Pulmonary artery endothelial cell (primary cell): ENCODE measurements at places on chromosomes 7 and 10.

DNA sequence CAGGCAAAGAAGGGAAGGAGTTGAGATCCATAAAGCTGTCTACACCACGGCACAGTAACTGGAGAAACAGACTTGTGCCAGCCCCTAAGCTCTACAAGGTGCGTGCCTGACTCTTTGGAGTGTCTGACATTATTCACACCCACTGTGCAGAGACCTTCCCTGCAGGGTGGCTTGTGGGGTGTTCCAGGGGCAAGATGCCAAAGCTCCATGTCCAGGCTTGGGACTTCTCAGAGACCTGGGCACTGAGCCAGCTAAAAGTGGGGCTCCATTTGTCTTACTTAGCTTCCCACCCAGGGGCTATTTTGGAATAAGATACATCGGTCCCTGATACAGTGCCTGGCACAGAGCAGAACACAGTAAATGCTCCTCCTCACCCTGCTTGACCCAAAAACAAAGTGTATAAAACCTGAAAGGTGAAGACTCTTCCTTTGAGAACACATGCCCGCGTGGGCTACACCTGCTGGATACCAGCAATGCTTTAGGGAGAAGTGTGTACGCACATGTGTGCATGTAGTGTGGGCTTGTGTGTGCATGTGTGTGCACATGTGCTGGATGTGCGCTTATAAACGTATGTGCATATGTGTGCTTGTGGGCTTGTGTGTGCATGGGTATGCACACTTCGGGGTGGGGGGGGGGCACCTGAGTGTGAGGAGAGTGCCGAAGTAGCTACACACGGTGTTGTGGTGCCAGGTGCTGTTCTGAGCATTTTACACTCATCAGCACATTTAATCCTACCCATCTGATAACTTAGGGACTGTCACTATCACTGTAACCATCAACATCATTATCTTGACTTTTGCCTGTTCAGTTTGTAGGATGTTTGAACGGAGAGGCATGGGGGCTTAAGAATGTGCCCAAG lies 143.0 kb downstream of the ARHGAP22 start:
- DNase-seq, result no peak

DNA sequence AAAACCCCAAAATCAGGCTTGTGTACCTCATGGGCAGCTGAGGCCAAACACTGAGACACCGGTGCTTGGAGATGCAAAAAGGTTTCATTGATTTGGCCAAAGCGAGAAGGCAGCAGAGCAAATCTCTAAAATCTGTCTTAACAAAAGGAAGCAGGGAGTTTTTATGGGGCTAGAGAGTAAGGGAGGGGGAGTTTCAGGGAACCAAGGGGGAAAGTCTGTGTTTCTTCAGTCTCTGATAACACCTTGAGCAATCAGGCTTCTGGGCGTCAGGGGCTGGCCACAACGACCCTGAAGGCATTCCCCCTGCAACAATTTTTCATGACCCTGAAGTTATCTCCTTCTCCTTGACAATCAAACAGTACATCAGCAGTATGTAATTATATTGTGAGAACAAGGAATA lies 2.7 kb upstream of the ZNF786 start:
- DNase-seq, result no peak

- DNase-seq, result no peak
Measured at GRCh38 chr10:48599830-48600134, 5.1 kb downstream of the ARHGAP22 start.

GRCh38 chr7:93949423-93949822 lies 27.9 kb downstream of the GNG11 start:
- DNase-seq, result peak; percentile 48

GRCh38 chr7:151372612-151373265 lies 31.1 kb downstream of the NUB1 start:
- no peak for DNase-seq

DNA sequence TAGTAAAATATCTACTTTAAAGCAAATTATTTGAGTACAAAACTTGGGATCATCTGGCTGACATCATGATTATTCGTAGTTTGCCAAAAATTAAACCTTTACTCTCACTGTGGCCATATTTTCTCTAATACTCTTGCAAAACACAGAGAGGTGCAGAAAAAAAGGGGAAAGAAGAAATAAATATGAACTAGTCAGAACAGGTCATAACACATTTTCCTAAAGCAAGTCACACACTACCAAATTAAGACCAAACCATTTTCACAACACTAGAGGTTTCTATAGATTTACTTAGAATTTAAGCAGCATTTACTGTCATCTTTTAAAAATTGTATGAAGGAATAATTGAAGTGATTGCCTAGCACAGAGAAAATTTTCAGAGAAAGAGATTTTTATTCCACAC lies 726.1 kb downstream of the SORCS1 start:
- no peak for DNase-seq

DNA sequence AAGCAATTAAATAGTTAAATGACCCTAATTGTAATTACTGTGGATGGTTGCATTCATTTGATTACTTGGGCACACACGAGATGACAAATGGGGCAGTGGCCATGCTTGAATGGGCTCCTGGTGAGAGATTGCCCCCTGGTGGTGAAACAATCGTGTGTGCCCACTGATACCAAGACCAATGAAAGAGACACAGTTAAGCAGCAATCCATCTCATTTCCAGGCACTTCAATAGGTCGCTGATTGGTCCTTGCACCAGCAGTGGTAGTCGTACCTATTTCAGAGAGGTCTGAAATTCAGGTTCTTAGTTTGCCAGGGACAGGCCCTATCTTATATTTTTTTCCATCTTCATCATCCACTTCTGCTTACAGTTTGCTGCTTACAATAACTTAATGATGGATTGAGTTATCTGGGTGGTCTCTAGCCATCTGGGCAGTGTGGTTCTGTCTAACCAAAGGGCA lies 8.3 kb downstream of the PCBD1 start:
- DNase-seq, result peak; percentile 59

- no peak for DNase-seq
Measured at GRCh38 chr10:132326925-132327324, 5.1 kb upstream of the LRRC27 start.

DNA sequence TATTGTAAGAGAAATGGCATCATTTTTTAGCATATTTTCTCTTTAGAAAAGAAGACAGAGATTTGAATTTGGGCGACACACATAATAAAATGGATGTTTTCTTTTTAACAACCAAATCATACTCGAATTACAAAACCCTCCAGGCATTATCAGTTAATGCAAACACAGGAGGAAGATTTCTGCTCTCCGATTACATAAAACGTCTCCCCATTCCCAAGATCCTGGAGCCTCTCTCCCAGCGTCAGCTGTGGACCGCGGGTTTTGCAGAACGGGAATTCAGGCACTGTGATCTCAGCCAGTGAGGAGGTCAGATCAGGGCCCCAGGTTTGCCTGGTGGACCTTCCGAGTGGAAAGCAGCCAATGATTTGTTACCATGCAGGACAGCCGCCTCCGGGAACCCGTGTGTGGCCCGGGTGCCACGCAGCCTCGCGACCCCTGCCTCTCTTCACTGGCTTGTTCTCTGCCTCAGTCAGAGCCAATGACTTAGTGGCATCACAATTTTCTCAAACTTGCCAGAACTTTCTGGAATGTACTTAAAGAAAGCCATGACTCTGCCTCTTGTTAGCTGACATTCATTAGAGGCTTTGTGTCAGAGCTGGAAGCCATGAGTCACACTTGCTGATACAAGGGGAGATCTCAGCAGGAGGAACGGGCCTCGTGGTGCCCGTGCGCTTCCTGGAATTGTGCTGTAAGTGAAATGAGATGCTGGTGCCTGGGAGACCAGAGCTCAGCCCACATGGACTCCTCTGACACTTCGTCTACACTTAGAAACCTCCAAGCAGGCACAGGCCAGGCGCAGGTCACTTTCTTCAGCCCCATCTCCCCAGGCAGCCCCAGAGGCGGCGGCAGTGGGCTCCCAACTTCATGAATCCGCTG lies 246.1 kb downstream of the KLF6 start:
- peak; percentile 97 for DNase-seq

DNA sequence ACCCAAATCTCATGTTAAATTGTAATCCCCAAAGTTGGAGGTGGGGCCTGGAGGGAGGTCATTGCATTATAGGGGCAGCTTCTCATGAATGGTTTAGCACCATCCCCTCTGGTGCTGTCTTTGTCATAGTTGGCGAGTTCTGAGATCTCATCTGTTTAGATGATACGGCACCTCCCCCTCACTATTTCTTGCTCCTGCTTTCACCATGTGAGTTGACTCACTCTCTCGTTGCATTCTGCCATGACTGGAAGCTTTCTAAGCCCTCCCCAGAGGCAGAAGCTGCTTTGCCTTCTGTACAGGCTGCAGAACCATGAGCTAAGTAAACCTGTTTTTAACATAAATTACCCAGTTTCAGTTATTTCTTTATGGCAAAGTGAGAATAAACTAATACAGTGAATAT lies 18.9 kb upstream of the ZNF138 start:
- no peak for DNase-seq

GRCh38 chr7:137539111-137539715 lies 195.7 kb upstream of the PTN start:
- no peak for DNase-seq

GRCh38 chr7:65798111-65799075 lies 74.5 kb upstream of the VKORC1L1 start:
- peak; percentile 71 for DNase-seq

GRCh38 chr10:88330174-88330573 lies 252.9 kb downstream of the RNLS start:
- DNase-seq, result no peak

- no peak for DNase-seq
Measured at GRCh38 chr10:104117839-104118323, 4.1 kb upstream of the SFR1 start.

- DNase-seq, result no peak
Measured at GRCh38 chr10:30490289-30491000, 56.5 kb downstream of the MAP3K8 start.

DNA sequence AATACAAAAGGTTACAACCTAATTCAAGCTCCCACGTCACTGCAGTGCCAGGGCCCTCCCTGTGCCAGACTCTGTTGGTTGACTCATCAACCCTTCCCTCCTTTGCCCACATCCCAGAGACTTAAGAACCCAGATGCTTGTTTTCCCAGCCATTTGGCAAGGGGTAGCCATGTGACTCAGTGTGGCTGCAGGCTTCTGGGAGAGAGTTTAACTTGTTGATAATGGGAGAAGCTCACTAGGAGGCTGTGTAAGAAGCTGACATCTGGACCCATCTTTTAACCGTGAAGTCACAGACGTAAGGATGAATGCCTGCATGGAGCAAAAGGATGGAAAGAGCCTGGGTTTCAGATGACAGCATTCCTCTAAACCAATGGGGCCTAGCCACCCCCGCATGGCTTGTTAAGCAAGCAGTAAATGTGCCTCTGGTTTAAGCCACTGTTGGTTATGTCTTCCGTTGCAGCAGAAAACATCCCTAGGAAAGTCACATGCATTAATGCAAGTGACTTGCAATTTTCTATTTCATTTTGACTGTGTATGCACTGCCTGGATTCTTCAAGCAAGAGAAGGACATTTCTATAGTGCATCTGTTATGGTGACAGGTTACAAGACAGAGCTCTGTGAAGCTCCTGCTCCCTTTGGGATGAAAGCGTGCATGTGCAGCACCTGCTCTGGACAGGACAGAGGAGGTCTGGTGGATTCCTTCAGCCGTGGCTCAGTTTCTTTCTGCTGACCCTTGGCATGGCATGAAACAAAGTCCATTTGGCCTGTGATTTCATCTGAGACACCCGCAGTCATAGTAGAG lies 57.5 kb upstream of the CREB5 start:
- DNase-seq, result no peak

GRCh38 chr7:33823913-33824312 lies 81.4 kb upstream of the BMPER start:
- no peak for DNase-seq

GRCh38 chr10:124339119-124340032 lies 79.3 kb downstream of the OAT start:
- DNase-seq, result no peak

DNA sequence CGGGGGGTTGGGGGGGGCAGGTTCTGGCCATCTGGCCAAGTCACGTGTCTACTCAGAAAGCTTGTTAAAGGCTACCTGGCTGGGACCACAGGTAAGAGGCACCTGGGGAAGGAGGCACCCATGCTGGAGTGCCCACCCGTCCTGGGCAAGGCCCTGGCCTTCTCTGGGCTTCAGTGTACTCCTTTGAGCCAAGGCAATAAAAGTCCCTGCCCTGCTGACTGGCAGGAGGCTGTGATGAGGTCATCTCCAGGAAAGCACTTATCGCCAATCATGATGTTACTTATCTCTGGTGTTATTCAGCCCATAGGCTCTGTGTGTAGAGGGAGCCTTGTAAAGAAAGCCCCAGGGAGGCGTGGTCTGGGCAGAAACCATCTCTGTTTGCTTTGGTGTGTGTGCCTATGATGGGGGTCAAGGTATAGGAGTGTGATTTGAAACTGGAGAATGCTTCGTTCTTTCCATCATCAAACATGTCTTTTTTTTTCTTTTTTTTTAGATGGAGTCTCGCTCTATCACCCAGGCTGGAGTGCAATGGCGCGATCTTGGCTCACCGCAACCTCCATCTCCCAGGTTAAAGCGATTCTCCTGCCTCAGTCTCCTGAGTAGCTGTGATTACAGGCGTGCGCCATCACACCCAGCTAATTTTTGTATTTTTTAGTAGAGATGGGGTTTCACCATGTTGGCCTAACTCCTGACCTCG lies 2.5 kb upstream of the CLDN4 start:
- DNase-seq, result peak; percentile 36

GRCh38 chr10:123681285-123681684 lies 15.1 kb downstream of the GPR26 start:
- no peak for DNase-seq

DNA sequence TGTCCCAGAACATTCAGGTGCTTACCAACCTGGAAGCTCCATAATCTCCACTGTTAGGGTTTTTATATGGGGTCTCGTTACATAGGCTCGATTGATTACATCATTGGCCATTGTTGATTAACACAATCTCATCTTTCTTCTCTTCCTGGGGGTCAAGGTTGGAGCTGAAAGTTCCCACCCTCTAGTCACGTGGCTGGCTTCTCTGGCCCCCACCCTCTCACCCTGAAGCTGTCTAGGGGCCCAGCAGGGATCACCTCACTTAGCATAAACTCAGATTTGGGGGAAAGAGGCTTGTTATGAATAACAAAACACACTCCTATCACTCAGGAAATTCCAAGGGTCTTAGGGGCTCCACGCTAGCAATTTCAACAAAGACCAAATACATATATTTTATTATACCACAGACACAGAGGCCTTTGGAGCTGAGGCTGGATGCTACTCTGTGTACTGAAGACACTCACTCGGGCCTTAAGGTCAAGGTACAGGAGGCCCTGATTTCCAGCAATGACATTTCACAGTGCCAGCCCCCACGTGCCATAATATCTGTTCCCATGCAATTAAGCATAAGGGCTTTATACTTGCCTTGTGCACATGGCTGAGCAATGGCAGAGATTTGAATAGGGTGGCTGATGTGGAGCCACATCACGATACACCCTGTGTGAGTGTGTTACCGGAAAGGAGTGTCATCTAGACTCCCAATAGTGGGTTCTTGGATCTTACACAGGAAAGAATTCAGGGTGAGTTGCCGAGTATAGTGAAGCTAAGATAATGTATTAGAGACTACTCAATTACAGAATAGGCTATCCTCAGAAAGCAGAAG lies 108.2 kb downstream of the COL26A1 start:
- DNase-seq, result no peak

GRCh38 chr10:21870849-21871248 lies 132.7 kb downstream of the DNAJC1 start:
- DNase-seq, result no peak
